B cell (primary cell): ENCODE measurements at places on chromosomes 2 and 18. TPM values are rescaled to one million over a fixed set of nuclear protein-coding genes. Genes with fewer than 3 reads are reported as not detected.
A peak's percentile ranks its signal among the peaks of the same experiment; 100 is the strongest.

The UGT1A3 gene
- total RNA-seq, result not detected in 2 replicates

The C2orf78 gene
- not detected in 2 replicates for total RNA-seq

The KATNAL2 gene
- 1.8 and 3.1 TPM in 2 replicates for total RNA-seq

The SGO2 gene
- total RNA-seq, result 4.0 and 5.3 TPM in 2 replicates

The OR6B2 gene
- not detected in 2 replicates for total RNA-seq

The LYG2 gene
- total RNA-seq, result not detected in 2 replicates

The TANK gene
- 179 and 191 TPM in 2 replicates for total RNA-seq

The SAP130 gene
- total RNA-seq, result 35.2 and 40.1 TPM in 2 replicates

GRCh38 chr2:221097568-221097915 lies 474.6 kb downstream of the EPHA4 start:
- DNase-seq, result no peak

DNA sequence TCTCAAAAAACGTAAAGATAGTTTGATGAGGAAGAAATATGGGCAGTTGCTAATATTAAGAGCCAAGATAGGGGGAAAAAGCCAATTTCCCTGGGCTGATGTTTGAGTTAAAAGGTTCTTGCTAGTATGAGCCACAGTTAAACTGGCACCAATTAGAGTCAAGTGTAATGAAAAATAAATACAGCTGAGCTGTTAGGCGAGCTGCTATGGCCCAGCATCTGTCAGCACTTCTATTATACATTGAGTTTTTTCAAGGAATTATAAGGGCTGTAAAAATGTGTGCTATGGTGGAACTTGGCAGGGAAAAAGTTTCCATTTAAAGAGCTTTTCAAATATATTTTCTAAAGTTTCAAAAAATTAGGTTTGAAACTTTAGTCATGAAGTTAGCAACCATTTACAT lies 279.6 kb downstream of the CYRIA start:
- DNase-seq, result no peak

- DNase-seq, result no peak
Observed at GRCh38 chr18:50720325-50720674, 99.5 kb downstream of the MRO start.

- no peak for DNase-seq
Observed at GRCh38 chr2:128444121-128444771, 125.6 kb upstream of the HS6ST1 start.

DNA sequence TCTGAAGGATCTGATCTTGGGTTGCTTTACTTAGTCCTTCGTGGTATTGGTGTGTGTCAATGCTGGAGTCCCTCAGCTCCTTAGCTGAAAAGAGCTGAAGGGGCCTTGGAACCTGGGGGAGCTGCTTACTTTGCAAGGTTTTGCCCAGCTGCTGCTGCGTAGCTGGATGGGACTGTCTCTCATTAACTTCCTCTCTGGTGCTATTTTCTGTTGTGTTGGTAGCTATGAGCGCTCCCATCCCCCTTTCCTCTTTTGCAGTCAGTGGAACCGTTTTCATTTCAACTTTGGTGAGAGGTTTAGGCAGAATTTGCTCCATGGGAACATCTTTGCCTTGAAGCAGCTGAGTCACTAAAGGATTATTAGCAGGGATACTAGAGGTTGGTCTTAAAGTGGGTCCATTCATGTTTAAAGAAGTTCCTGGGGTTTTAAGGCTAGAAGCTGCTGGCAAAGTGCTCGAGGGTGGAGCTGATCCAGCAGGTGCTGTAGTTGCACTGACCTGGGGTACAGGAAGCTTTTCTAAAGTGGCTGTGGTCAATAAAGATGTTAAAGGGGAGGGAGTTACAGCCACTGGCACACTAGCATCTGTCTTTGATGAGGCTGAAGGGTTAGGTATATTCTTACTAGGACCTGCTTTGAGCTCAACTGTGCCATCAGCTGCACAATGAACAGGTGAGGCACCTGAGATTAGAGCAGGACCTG lies 69.9 kb upstream of the DTNB start:
- DNase-seq, result peak; percentile 62

GRCh38 chr2:27280826-27281225 lies 1.4 kb upstream of the TRIM54 start:
- DNase-seq, result no peak

- DNase-seq, result no peak
Observed at GRCh38 chr2:236724200-236724599, 154.6 kb downstream of the ACKR3 start.

GRCh38 chr2:47015206-47015605 lies 99.6 kb upstream of the MCFD2 start:
- no peak for DNase-seq

DNA sequence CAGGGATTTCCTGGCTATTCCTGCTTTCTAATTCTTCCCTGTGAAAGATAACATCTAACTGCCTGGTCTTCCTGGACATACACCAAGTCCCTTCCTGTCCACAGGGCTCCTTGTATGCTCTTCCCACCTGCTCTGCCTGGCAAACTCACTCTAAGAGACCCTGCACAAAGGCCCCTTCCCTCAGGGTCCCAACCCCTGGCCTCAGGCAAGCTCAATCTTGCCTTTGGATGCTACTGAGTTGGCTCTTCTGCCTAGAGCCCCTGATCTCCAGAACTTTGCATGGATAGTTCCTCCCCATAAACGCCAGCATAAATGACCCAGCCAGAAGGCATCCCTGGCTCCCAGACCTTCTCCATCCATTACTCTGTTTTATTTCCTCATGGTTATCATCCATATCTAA lies 98.3 kb upstream of the OTOS start:
- no peak for DNase-seq

GRCh38 chr18:8754995-8755960 lies 49.9 kb downstream of the MTCL1 start:
- peak; percentile 62 for DNase-seq

GRCh38 chr2:237391140-237391539 lies 22.8 kb downstream of the COL6A3 start:
- no peak for DNase-seq

GRCh38 chr18:24502667-24503523 lies 42.5 kb downstream of the HRH4 start:
- DNase-seq, result no peak

DNA sequence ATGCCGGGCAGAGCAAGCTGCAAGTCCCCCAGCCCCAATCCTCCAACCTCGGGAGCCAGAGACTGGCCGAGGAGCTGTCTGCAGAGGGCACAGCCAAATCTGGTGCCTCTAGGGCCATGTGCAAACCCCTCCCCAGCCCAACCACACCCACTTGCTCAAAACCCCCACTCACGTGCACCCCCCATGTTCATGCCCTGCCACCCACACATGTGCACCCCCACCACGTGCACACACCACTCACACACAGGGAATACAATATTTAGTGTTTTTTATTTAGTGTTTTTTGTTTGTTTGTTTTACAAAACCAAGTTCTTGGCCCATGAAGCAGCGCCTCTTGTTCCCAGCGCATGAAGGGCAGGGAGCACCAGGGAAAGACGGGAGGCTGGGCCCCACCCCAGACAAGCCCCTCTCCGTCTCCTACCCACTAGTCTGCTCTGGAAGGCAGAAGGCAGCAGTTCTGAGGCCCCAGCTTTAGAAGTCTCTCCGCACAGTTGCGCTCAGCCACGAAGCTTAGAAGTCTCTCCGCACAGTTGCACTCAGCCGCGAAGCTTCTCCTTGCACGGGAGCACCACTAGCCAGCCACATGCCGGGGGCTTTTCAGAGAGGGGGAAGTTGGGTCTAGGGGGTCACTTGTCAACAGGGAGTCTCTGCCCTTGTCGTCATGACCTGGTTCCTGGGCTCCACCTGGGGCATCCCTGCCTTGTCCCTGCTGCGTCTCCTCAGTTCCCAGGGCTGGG lies 276.1 kb upstream of the HDAC4 start:
- DNase-seq, result no peak

GRCh38 chr2:240388471-240389301 lies 46.8 kb upstream of the GPC1 start:
- no peak for DNase-seq

DNA sequence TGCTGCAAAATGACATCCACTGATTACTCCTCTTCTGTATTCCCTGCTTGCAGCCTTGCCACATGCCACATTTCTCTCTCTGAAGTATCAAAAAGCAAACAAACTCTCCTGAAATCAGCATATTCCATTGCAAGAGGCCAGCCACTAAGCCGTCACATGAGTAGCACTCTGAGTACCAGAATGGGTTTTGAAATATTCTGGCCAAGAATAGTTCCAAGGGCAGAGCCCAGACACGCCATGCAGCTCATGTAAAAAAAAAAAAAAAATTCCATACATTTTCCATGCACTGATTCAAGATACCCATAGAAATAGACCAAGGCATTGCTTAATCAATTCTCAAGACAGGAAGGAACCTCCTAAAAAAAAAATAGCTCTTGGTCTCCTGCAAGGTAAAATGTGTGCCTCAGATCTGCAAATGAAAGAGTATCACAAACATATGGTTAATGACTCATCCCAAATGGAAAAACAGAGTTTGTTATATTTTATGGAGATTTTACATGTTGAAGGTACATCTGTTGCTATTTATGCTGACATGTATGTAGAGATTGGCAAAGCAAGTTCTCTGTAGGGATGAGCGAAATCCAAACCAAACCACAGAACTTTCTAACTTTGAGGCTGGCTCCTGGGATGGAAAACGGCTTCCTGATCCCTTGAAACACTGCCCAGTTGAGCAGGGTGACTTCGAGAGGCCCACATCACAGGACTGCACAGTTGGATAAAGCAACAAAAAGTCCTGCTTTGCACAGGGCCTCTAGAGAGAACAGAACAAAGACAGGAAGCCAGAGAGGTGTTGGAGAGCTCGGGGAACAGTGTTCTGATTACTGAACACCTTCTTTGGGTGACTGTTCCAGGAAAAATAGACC lies 346.2 kb downstream of the ZNF521 start:
- no peak for DNase-seq

DNA sequence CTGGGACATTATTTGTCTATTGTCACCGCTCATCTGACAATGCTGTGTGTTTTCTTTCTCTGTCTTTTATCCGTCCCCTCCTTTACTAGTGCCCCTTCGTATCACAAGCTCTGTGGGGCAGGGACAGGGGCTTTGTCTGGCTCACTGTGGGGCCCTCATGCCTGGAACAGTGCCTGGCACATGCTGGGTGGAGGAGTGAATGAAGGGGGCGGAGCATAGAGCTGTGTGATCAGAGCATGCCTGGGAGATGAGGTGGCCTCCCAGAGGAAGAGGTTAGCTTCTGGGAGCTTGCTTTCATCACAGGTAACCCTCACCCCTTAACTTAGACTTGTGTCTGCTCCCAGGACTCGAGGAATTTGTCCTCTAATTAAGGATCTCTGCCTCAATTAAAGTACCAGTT lies 16.4 kb downstream of the MTCL1 start:
- no peak for DNase-seq

GRCh38 chr2:122543815-122544214 lies 788.4 kb downstream of the TSN start:
- DNase-seq, result no peak

DNA sequence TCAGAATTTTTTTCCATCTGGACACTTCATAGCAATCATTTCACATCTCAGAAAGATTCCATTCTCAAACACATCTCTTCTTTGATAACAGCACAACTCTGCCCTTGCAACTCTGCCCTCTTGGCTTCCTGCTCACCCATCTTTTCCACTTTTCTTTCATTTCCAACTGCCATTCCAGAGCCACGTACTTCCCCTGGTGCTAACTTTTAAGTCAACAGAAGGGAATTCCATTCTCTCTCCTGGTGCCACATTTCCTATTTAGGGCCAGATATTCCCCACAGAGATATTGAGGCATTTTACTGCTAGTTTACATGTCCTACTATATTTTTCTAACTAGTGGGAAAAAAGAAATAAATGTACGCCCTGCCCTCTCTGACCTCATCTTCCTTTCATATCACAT lies 590.2 kb downstream of the ARHGAP15 start:
- no peak for DNase-seq

DNA sequence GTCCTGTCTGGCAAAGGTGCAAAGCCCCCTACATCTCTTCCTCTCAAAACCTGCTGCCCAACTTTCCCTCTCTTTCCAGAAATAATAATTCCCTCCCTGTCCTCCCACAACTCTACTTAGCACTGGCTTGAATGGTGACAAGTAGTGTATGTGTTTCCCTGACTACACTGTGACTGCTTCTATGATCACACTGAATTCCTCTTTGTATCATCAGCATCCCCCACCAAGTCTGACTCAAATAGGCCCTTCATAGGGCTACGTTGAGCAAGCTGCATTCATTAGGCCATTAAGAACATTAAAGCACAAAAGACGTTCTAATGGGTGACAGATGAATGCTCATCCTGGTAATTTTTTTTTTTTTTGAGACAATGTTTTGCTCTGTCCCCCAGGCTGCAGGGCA lies 13.7 kb upstream of the ST3GAL5 start:
- DNase-seq, result no peak

DNA sequence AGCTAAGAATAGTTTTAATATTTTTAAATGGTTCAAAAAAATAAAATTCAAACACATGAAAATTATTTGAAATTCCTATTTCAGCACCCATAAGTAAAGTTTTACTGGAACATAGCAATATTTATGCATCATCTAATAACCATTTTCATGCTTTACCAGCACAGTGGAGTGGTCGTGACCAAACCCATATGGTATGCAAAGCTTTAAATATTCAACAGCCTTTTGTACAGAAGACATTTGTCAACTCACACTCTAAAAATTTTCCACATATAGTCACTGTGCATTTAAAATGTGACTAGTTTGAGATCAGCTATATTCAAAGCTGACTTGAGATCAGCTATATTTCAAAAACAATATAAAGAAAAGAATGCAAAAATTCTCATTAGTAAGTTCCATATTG lies 46.2 kb downstream of the PUM2 start:
- no peak for DNase-seq

DNA sequence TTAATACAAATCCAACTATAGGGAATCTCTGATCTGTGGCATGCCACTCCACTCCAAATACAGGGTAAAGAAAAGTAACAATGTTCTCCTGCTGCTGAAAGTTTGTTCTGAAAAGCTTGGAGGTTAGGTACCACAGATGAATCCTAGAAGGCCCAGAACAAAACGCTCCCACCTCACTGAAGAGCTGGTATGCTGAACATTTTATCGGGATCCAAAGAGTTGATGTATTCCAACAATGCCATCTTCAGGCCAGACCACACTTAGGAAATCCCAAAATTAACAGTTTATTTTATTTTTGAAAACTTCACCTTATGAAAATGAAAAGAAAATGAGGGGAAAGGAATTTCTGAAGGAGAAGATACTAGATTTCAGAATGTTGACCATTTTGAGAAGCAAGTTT lies 145.1 kb upstream of the CDH19 start:
- DNase-seq, result no peak

DNA sequence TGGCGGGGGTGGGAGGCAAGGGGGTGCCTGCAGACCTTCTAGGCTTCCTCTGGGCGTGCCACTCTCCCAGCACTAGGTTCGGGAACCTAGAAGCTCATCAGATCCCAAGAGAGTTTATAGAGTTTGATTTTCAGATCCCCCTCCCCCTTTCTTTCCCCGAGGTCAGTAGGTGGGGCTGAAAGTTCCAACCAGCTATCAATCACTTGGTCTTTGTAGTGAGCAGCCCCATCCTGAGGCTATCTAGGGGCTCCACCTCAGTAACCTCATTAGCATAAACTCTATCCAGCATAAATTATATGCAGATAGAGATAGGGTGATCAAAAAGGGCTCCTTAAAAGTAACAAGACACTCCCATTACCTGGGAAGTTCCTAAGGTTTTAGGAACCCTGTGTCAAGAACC lies 32.8 kb downstream of the ERLEC1 start:
- DNase-seq, result no peak

GRCh38 chr2:64398516-64399129 lies 55.3 kb upstream of the LGALSL start:
- no peak for DNase-seq

- no peak for DNase-seq
Observed at GRCh38 chr2:103288696-103289095, 526.9 kb downstream of the TMEM182 start.
